Putamen (tissue), 1 donor: ENCODE measurements at places on chromosomes 4 and X.

DNA sequence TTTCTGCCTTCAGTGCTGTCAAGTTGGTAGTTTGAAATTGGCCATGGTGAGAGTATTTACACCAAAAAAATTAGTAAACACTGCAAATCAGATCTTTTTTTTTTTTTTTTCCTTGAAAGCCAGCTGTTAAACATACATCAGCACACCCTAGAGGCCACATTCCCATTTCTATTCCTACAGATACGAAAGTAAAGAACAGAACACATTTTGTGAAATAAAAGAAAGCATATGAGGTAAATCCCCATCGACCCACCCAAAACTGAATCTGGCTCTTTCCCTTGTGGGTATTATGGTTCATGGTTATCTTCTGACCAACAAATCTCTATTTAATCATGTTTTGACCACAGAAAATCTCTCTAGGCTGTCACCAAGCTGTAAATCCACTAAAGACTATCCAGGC lies 41.8 kb upstream of the AP1AR start:
- DNase-seq, result no peak

GRCh38 chrX:65674204-65674893 lies 6.9 kb downstream of the MSN start:
- DNase-seq, result no peak

- DNase-seq, result no peak
Observed at GRCh38 chrX:30504309-30504708, 73.3 kb downstream of the TASL start.

DNA sequence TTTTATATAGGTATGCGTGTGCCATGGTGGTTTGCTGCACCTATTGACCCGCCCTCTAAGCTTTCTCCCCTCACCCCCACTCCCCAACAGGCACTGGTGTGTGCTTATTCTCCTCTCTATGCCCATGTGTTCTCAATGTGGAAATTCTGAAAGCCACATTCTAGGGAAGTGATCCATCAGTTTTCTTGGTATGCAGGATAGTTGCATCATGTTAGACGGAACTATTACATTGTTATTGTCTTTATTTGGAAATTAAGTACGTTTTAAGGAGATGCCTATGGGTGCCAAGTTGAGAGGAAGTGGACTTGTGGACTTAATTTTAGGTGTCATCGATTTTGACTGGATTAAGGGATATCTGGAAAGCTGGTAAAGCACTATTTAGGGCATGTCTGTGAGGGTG lies 204.6 kb downstream of the RBM46 start:
- no peak for DNase-seq

DNA sequence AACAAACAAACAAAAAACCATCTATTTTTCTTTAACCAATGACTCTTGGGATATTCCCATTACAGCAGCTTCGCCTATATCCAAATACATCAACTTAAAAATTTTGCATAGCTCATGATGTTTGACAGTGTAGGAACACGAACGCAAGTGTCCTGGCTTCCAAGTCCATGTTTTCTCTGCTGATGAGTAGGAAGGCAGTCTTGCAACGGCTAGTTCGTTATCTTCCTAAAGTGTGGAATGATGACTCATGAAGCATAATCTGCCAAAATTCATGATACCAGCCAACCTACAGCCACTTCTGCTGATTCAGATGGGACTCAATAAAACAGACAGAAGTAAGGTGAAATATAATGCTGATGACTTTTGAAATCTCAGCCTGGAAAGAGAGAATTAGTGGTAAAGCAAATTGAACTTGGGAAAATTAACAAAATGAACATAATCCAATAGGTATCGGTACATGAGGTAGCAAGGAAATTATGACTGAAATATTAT lies 6.4 kb upstream of the SEPTIN11 start:
- DNase-seq, result no peak

- DNase-seq, result no peak
Observed at GRCh38 chr4:146437778-146438177, 84.0 kb downstream of the SLC10A7 start.

- DNase-seq, result no peak
Observed at GRCh38 chr4:81518762-81519426, 47.2 kb upstream of the RASGEF1B start.

- DNase-seq, result no peak
Observed at GRCh38 chrX:2707334-2707760, 16.3 kb downstream of the CD99 start.

- DNase-seq, result no peak
Observed at GRCh38 chr4:95510877-95511276, 37.9 kb downstream of the UNC5C start.

GRCh38 chr4:131488772-131489171 lies 1660.3 kb upstream of the PCDH10 start:
- no peak for DNase-seq

- no peak for DNase-seq
Observed at GRCh38 chr4:37219242-37219641, 25.3 kb upstream of the NWD2 start.

DNA sequence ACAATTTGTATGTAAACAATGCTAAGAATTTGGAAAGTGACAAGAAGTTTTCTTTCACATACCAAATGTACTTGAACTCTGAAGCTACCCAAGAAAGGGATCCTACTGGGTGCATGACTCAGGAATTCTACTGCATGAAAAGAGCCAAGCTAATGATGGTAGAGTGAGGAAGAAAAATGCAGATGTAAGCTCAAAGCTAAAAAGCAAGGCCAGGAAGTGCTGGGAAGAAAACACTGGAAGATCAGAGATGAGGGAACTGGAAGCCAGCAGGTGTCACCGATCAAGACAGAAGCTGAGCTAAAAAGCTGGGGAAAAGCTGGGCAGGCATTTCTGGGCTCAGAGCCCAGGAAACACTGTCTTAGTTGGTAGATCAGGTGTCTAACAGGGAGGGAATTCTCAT lies 449.1 kb downstream of the NKX6-1 start:
- no peak for DNase-seq

- DNase-seq, result no peak
Observed at GRCh38 chrX:149004936-149005335, 500.2 kb downstream of the IDS start.

DNA sequence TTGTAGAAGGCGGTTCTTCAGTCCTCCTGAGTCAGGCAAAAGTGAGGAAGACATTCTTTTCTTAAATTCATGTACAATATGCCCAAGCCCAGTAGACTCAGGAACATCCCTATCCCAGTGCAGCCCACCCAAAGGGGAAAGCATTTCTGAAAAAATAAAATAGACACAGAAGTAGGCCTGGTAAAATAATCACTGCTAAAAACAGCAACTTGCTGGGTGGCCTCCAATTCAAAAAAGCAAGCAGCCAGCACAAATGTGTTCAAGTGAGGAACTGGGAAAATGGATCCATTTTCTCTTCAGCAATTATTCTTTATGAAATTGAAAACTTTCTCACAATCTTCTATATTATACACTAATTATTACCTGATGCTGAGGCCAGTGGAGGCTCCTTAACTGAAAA lies 165.4 kb downstream of the PCDH19 start:
- DNase-seq, result no peak

GRCh38 chr4:177064729-177065394 lies 244.8 kb upstream of the NEIL3 start:
- DNase-seq, result no peak

DNA sequence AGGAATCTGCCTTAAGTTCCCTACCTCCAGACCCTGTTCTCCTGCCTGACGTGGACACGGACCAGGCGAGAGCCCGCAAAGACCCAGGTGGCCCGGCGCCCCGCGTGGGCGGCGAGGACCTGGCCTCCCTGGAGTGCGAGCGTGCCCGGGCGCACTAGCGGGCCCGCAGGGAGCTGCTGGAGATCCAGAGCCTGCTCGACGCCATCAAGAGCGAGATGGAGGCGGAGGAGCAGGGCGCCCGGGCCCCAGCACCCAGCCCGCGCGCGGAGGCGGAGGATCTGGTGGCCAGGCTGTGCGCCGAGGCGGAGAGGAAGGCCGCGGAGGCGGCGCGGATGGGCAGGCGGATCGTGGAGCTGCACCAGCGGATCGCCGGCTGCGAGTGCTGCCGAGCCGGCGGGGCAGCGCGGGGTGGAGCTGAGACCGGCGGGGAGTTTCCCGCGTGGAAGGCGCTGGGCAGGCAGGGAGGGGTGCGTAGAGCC lies 18.2 kb downstream of the MRFAP1 start:
- no peak for DNase-seq

DNA sequence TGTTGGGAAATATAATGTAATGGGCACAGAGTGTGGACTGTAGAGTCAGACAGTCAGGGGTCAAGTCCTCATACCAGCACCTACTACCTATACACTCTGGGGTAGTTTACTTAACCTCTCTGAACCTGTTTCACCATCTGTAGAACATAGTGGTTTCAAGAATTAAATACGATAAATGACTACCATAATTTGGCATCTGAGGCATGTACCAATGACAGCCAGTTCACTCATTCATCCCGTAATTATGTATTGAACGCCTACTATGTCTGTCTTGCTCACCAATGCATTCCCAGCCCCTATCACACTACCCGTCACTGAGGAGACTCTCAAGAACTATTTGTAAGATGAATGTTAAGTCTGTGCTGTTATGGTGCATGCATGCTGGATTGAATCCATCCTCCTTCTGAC lies 2.0 kb upstream of the FGB start:
- DNase-seq, result no peak

DNA sequence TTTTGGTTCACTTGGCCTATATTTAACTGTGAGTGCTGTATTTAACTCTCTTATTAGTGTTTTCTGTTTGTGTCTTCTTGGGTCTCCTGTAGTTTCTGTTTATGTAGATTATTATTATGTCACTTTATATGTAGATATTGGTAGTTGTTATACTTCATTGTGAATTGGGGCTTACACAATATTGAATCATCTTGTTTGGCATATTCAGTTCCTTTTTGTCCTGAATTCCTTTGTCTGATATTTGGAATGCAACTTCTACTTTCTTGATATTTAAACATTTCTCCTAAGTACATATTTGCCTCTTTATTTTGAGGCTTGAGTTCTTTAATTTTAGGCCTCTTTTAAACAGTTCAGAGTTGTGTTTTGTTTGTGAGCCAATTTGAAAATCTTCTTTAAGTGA lies 544.8 kb upstream of the ADGRL3 start:
- no peak for DNase-seq

DNA sequence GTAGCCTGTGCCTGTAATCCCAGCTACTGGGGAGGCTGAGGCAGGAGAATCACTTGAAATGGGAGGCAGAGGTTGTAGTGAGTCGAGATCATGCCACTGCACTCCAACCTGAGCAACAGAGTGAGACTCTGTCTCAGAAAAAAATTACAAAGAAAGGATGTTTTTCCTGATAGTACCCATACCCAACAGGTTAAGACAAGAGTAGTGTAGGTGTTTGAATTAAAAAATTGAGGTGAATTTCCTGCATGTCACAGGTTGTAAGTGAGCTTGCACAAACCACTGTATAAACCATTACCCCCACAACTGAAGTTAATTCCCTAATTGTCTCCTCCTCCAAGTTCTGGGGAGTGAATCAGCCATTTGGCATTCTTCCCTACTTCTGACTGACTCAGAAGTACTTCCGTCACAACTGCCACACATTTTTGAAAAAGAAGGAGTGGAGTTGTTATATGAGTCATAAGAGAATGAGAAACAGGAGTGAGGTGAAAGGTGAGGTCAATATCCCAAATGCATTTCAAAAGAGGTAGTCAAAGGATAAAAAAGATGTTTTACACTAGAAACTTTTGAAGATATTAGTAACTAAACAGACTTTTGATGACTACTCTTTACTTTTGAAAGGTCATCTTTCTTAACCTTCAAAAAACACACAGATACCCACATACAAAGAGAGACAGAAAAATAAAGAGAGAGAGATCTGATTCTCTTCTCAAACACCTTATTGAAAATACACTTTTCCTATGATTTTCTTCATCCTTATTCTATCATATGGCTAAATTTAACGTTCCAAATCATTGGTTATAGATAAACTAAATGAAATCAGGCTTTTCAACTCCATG lies 134.5 kb downstream of the BTC start:
- peak; percentile 77 for DNase-seq

DNA sequence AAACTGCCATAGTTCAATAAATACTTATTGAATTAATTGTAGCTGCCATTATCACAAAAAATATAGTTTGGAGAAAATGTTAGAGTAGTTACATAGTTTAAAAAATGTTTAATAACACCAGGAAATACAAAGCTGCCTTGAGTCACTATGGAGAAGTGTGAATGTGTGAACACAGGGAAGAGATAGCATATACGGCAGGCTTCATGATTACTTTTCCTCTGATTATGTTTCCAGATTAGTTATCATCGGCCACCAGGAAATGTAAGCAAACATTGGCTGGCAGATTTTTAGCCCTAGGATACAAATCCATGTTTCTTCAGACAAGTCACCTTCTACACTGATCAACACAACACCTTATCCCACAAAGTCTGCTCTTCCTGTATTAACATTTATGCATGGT lies 4.4 kb downstream of the PRDM5 start:
- DNase-seq, result no peak

DNA sequence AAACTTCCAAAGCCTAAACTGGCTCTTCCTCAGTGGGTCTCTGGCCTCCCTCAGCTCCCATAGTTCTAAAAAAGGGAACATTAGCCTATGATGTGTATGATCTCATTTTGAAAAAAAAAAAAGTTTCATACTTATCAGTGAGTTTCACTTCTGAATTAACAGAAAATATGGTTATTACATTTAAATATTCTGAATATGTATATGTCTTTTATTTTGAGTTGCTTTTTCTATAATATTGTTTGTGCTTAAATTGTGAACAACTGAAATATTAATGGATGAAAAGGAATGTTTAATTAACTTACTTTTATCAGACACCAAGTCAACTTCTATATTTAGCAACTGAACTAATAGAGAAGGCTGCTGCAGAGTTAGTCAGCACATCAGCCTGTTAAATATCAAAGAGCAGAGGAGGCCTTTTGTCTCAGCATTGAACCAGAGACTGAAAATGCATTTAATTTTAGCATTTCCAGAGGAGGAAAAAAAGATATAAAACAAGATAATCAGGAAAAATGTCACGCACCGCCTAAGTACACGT lies 20.4 kb upstream of the FHL1 start:
- peak; percentile 21 for DNase-seq

GRCh38 chrX:48576108-48576507 lies 1.8 kb downstream of the RBM3 start:
- no peak for DNase-seq

- no peak for DNase-seq
Observed at GRCh38 chr4:122758033-122758432, 25.5 kb downstream of the BBS12 start.

- DNase-seq, result no peak
Observed at GRCh38 chrX:140715787-140716186, 6.2 kb downstream of the LINC00632 start.

- DNase-seq, result no peak
Observed at GRCh38 chr4:182826391-182826790, 90.8 kb downstream of the DCTD start.

DNA sequence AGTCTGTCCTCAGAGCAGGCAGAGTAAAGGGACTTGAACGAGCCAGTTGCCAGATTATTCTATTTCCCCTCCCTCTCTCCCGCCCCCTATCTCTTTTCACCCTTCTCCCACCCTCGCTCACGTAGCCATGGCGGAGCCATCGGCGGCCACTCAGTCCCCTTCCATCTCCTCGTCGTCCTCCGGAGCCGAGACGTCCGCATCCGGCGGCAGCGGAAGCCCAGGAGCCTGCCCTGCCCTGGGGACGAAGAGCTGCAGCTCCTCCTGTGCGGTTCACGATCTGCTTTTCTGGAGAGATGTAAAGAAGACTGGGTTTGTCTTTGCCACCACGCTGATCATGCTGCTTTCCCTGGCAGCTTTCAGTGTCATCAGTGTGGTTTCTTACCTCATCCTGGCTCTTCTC lies 106.2 kb upstream of the SMAD1 start:
- no peak for DNase-seq

GRCh38 chr4:4881432-4881831 lies 22.0 kb downstream of the MSX1 start:
- DNase-seq, result no peak
